Urothelium cell line (cell line): ENCODE measurements at places on chromosomes 6 and 20.

GRCh38 chr20:62064770-62065673 is 659 bp downstream of the TAF4 start:
- peak; percentile 48 for DNase-seq

GRCh38 chr20:17077030-17077429 is 149.8 kb upstream of the PCSK2 start:
- no peak for DNase-seq

DNA sequence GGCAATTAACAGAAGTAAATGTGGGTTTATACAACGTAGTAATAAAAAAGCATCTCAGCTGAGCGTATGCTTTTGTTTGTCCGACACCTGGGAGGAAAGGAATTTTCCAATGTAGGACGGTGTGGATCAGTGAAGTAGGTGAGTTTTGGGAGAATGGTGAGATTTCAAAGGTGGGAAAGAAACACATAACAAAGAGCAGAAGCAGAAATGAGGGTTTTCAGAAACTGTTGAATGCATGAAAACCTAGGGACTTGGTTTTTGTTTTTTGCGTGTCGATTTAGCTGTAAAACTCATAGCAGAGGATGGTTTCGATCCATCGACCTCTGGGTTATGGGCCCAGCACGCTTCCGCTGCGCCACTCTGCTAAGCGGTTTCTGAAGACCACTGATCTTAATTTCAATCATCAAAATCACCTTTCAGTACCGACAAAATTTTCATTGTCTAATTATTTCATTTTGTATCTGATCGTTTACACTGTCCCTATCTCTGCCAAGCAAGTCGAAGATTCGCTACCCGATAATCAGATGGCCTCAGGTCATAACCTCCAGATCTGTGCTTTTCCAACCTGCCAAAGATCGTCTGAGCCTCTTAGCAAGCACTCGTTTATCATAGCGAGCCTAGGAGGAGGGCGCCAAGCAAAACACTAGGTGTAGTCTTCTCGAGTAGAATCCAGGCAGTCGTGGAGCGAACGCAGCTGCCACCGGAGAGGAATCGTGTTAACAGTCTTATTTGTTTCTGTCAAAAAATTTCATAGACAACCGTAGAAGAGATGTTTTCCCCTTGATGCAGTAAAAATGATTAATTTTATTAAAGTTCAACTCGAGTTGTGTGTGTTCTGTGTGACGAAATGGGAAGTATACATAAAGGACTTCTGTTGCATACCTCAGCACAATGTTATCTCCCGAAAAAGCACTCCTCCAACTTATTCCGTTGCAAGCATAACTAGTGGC is 20.9 kb upstream of the POM121L2 start:
- DNase-seq, result peak; percentile 70

DNA sequence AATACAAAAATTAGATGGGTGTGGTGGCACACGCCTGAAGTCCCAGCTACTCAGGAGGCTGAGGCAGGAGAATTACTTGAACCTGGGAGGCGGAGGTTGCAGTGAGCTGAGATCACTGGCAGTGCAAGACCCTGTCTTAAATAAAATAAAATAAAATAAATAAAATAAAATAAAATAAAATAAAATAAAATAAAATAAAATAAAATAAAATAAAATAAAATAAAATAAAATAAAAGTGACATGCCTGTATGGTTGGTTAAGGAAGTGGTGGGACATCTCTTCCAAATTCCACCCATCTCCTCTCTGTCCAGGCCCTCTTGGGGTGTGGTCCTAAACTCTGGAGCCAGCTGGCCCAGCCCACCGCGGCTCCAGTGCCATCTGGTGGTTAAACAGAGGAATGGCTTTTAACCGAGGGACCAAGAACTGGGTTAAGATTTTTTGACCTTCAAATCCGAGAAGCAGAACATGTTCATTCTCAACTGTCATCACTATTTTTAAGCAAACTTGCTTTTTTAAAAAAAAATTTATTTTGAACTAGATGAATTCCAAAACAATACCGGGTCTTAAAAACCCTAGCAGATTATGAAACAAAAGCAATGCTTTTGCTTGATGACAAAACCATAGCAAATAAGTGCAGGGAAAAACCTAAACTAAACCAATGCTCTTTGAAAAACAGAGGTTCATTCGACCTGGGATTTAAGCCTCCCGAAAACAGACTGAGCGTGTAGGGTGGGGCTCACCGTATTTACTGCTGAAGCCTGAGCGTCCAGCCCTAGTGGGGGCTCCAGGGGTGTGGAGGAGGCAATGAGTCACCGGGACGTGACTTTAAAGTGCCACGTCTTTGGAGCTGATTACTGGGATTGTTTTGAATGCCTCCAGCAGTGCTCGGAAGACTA is 68.8 kb downstream of the CDC5L start:
- peak; percentile 83 for DNase-seq

- DNase-seq, result no peak
Measured at GRCh38 chr6:2890976-2891767, 11.9 kb downstream of the SERPINB9 start.

DNA sequence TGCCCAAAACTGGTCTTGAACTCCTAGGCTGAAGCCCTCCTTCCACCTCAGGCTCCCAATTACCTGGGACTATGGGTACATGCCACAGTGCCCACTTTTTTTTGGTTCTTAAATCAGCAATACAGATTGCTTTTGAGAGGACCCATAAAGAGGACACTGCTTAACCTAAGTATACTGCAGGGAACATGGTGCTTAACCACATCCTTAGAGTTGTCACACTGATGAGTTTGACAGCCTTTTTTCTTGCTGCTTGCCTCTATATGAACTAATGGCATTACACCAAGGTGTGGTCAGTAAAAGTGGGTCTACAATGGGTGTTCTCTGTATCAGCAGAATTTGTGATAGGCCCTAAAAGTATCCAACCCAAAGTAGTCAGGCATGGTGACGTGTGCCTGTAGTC is 7.2 kb upstream of the SLC35D3 start:
- no peak for DNase-seq

GRCh38 chr6:114202389-114202788 is 140.4 kb downstream of the HS3ST5 start:
- DNase-seq, result no peak

DNA sequence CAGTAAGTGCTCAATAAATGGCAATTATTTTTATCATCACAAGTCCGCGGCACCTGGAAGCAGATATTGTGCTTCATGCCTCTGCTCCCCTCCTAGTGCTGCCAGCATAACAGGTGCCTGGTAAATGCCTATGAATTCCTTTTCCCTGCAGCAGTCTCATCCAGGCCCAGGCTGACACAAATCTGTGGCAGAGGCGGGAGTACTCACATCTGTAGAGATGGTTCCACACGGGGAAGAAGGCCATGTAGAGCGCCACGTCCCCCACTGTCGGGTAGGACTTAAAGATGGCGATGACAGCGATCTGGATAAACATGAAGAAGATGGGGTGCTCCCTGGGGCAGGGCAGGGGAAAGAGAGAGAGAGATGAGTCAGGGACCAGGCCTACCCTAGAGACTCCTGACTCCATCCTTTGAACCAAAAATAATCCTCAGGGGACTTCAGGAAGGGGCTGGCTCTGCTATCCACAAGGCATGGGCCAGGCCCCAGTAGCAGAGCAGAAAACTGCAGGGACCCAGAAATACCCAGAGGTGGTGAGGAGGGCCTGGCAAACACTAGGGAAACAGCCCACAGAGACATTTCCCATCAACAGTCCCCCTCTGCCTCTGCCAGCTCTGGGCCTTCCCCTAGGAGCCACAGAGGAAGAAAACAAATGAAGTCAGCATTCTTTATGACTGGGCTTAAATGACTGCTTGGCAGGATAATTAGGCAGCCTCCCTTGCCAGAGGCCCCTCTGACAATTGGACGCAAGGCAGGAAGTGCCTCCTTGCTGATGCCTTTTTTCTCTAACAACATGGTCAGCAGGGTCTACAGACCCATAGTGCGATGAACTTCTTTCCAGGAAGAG is 23.0 kb downstream of the MAP1LC3A start:
- DNase-seq, result no peak

- DNase-seq, result no peak
Measured at GRCh38 chr6:9057937-9058336, 622.6 kb upstream of the SLC35B3 start.

DNA sequence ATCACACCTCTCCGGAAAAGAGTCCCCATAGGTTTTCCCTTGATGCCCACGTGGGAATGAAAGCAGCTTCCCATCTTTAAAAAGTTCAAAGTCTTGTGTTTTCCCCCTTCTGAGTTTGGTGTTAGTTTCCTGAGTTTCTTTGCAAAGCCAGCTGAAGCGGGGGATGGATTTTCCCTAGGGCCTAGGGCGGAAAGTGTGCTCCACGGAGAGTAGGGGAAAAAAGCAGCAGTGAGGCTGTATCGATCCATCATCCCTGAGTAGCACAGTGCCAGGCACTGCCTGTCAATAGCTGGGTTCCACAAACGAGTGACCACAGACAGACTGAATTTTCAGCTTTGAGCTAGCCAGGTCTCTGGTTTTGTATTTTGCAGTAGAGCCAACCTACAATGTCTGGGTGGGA is 1.3 kb downstream of the DAAM2 start:
- DNase-seq, result no peak

- no peak for DNase-seq
Measured at GRCh38 chr6:91713911-91714310, 1127.0 kb upstream of the MAP3K7 start.

GRCh38 chr6:108562503-108562993 is 1.8 kb downstream of the FOXO3 start:
- peak; percentile 60 for DNase-seq
